ENCODE measurements at places on chromosomes 5 and 9. TPM values are rescaled to one million over a fixed set of nuclear protein-coding genes. Genes with fewer than 3 reads are reported as not detected.

The ZNF484 gene
- total RNA-seq: 9.1 TPM

The ARHGEF37 gene
- 5.5 TPM for total RNA-seq

The GLRA1 gene
- not detected for total RNA-seq

The SEMA5A gene
- total RNA-seq: 4.0 TPM

- DNase-seq: no peak
These were observed 1.1 kb downstream of the BAG1 start for GRCh38 chr9:33263131-33264002.

- DNase-seq: no peak
These were observed 111.7 kb upstream of the NUDT12 start for GRCh38 chr5:103674251-103674650.

DNA sequence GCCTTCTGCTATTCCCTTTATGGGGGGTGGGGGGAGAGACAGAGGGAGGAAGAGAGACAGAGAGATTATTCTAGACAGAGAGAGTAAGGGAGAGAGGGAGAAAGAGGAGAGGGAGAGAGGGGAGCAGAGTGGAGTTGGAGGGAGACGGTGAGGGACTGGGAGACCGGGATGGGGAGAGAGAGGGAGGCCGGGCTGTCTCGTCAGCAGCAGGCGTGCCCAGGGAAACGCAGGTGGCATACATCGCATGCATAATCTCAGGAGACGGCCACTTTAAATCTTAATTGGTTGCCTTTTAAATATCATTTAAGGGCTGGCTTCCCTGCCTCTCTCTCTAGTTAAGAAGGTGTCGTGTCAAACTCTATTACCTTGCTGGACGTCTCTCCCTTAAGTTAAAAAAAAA is 8.4 kb downstream of the IRX4 start:
- DNase-seq: no peak

GRCh38 chr5:14211818-14212803 is 69.0 kb downstream of the TRIO start:
- no peak for DNase-seq

- DNase-seq: peak; percentile 98
These were observed 165.3 kb downstream of the BNC2 start for GRCh38 chr9:16705111-16705604.

- DNase-seq: no peak
These were observed 69.3 kb downstream of the SLC1A1 start for GRCh38 chr9:4559261-4560182.

DNA sequence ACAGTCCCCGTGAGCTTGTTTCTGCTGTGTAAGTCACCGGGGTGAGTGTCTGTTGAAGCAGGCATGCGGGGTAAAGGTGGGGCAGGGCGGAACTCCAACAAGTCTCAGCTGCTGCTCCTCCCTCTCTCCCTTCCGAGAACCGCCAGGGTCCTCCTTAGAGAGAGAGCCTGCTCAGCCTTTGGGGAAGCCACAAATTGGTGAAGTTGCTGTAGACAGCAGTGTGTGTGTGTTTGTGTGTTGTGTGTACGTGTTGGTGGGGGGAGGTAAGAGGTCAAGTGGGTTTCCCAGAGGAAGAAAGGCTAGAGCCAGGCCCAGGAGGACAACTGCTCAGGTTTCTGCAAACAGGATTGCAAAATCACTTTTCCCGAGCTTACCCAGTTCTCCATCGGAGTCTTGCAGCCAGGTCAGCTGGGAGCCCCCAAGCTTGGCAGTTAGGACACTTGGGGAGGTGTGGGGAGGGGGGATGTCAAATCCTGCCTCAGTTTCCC is 38.9 kb upstream of the DAB2IP start:
- DNase-seq: no peak

All from kidney epithelial cell (primary cell).